ENCODE measurements at places on chromosomes 4 and X. TPM values are rescaled to one million over a fixed set of nuclear protein-coding genes. Genes with fewer than 3 reads are reported as not detected.

SOX3 gene
- total RNA-seq, result not detected

MGST2 gene
- total RNA-seq, result 37.8 TPM

GSX2 gene
- not detected for total RNA-seq

DIPK2B gene
- total RNA-seq, result not detected

MTNR1A gene
- not detected for total RNA-seq

ADH6 gene
- total RNA-seq, result not detected

PSAPL1 gene
- total RNA-seq, result not detected
